ENCODE measurements at places on chromosomes 11 and 22.

GRCh38 chr11:74268456-74268855 is 43.0 kb downstream of the P4HA3 start:
- no peak for DNase-seq

DNA sequence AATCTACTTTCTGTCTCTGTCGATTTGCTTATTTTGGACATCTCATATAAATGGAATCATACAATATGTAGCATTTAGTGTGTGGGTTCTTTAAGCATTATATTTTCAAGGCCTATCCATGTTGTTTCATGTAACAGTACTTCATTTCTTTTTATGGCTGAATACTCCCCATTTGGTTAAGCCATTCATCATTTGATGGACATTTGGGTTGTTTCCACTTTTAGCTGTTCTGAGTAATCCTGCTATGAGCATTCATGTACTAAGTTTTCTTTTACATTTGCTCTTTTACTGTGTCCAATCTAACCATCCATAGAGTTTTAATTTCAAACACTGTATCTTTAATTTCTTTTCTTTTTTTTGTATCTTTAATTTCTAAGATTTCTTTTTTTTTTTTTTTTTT is 55.6 kb upstream of the SPTBN2 start:
- DNase-seq: no peak

DNA sequence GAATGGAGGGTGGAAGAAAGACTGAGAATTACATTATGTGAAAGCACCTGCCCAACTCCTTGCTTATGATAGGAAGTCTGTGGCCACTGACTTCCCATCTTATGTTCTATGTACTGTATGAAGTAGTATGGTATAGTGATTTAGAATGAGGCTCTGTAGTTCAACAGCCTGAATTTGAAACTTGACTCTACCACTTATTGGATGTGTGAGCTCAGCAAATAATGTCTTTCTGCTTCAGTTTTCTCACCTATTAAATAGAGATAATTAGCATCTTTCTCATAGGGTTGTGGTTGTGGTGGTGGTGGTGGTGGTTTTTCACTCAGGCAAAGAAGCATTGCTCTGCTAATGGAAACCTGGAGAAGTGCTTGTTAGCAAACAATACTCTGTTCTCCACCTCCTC is 121.6 kb downstream of the PAX6 start:
- DNase-seq: no peak

GRCh38 chr22:48100685-48101417 is 1338.4 kb downstream of the TBC1D22A start:
- DNase-seq: no peak

GRCh38 chr11:134120143-134120850 is 51.4 kb downstream of the JAM3 start:
- DNase-seq: no peak

DNA sequence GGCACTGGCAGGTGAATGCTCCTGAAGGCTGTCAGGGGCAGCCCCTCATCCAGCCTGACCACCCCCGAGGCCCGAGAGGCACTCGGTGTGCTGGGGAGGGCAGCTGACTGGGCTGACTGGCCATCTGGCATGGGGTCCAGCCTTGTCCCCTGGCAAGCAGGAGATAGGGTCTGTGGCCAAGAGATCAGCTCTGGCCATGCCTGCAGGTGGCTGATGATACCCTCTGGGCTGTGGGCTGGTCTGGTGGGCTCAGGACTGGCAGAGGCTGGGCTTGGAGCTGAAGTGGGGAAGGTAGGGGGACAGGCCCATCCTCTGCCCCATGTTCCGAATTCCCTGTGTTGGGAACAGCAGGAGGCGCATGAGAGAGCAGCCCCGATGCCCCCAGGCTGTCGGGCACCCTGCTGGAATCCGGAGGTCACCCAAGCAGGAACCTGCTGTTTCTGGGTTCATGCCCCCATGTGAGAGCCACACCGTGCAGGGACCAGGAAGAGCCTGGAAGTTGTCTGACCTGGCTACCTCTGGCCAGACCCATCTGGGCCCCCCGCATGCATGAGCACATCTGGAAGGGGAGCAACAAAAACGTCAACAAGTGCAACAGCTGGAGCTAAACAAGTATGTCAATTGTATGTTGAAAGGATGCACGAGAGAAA is 527.0 kb downstream of the TBC1D22A start:
- no peak for DNase-seq

DNA sequence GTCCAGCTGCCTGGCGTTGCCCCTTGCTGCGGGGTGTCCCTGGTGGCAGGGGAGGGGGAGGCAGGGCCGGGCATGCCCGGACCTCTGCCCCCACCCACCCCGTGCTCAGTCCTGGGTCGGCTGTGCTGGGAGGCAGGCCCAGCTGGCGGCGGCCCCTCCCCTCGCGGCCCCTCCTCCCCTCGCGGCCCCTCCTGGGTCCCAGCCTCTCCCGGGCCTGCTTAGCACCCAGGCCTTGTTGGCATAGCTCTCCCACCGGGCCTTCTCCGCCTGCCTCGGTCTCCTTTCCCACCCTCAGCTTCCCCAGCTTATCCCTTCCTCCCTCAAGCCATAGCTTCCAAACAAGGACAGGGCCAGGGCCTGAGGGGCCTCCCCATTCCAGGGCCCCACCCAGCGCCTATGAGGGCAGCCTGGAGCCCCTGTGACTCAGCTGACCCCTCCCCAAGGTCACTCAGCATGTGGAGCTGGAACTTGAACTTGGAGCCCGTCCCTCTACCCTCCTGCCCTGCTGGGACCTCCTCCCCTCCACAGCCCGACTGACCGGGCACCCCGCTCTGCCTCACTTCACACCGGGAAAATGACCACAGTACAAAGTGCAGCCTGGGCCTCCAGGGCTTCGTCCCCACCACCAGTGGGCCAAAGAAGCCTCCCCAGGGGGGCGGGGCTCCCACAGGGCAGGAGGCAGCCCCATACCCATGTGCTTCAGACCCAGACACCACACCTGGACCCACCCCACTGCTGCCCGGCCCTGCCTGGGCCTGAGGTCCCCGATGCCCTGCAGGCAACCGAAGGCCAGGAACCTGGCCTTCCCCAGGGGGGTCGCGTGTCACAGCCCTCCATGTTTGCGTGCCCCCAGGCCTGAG is 1.2 kb downstream of the EPS8L2 start:
- no peak for DNase-seq

GRCh38 chr22:35622191-35622913 is 5.2 kb upstream of the MB start:
- DNase-seq: no peak

DNA sequence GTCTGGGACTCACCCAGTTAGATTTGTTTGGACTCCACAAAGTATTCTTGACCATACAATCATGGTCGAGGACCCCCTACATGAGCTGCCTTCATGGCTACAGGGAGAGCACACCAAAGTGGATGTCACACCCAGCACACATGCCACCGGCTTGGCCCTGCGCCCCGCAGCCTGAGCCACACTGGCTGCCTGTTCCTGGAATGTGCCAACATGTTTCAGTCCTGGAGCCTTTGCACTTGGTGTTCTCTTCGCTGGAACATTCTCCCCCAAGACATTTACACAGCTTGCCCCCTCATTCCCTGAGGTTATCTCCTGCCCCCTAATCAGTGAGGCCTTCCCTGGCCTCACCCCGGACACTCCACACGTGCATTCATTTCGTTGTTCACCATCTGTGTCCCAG is 46.0 kb downstream of the PPARA start:
- no peak for DNase-seq

DNA sequence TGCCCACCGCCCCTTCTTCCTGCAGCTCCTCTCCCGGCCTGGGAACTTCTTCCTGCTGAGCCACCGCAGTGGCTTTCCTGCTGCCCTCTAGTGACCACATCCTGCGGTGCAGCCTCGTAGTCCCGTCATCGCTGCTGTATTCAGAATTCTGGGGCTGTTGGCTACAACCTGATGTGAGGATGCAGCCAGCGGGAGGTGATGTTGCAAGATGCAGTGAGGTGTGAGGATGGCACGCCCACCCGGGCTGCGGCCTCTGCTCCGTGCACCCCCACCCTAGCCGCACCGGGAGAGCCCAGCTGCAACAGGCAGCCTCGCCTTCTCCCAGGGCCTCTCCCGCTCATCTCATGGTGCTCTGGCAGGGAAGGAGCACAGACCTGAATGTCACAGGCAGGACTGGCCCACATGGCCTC is 10.1 kb downstream of the CHST1 start:
- peak; percentile 50 for DNase-seq

- no peak for DNase-seq
Measured at GRCh38 chr11:92362989-92363388, 138.4 kb downstream of the FAT3 start.

- no peak for DNase-seq
Measured at GRCh38 chr22:31618471-31619176, 43.4 kb downstream of the PISD start.
